ENCODE measurements at places on chromosomes 13 and 19.

DNA sequence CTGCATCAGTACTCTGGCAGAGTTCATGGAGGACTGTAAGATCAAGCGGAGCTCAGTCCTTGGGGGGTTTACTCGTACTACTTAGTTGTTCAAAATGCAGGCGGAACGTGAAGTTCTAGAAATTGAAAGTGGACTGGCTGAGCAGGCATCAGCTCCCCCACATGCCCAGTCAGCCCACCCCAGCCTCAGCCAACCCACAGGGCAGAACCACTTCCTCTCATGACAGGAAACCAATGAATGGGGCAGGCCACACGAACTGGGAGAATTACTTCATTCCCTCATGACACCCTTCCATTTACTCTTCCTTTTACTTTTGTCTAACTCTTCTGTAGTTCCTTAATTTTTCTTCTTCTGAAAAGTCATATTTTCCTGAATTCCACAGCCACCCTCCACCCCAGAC lies 71.9 kb downstream of the FLT1 start:
- no peak for DNase-seq

DNA sequence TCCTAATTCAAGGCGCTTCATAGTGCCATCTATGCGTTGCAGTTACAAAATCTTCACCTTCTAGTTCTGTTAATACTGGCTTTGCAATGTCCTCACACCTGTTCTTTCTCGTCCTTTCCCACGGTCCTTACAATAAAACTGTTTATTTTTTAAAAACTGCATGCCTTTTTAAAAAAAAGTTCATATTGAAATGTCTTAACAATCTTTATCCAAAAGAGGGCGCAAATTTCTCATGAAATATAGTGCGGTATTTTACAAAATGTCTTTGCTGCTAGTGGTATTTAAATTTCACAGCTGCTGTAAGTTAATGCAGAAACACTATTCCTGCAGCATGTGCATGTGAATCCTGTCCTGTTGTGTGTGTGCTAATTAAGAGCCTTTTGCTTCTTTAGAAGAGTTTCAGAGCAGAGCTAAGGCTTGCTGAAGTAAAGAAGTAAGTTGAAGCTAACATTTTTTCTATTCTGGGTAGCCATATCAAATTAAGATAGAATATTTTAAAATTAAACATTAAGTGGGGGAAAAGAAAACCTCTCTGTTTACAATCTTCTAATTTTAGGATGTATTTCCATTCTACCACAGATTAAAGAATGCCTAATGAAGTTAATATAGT lies 15.8 kb upstream of the CLDN10 start:
- no peak for DNase-seq

DNA sequence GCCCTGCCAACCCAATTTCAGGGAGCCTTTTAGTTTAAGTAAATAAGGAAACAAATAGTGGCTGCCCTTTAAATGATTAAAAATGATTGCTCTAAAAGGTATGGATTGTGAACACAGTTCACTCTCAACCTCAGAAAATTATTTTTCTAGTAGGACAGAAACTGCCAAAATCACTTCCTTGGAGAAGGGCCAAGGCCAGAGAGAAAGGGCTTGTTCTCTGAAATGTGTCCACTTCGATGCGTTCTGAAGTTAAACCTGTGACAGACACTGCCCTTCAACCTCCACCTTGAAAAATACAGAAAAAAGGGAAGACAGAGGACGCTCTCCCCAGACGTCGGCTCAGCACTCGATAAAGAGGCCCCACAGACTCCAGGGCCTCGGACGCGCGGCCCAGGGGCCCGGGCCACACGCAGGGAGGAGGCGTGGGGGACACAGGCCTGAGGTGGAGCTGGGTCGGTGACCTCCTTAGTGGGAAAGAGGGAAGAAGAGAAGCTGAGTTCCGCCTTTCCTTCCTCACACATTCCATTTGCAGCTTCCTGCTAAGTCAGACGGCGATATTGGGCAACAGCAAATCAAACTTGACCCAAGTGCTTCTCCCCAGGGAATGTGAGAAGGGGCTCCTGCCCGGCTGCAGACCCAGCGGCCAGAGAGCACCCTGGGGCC lies 63.6 kb downstream of the RASA3 start:
- no peak for DNase-seq

DNA sequence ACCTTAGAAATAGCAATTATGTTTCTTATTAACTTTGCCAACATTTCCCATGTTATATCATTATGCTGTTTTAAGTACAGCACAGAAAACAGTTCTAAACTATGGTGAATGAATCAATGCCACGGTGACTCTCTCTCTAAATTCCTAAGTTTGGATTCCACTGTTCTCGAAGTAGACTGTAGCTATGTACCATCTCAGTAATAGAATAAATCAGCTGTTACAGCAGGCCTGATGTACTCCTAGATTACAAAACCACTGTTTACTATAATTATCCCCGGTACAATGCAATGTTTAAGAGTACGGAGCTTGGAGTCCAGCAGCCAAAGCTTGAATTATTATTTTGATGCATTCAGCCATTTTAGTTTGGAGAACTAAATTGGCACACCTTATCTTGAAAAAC lies 476.3 kb upstream of the SLITRK1 start:
- DNase-seq, result no peak

DNA sequence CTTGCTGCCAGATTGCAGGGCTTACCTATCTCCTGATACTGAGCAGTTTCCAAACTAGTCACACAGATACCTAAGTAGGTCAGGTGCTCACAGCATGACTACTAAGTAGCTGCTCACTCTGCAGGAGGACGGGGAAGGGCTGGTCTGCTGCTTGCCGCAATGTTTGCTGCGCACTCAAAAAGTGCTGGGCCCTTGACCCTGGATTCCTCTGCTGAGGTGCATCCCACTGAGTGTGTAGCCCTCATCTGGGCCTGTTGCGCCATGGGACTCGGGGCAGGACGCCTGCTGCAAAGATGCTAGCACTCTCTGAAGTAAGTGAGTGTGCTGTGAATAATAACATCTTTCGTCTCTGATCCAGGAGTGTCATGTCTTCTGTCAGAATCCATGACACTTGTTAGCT lies 59.2 kb upstream of the MEDAG start:
- DNase-seq, result no peak

GRCh38 chr13:47955836-47956235 lies 45.2 kb downstream of the SUCLA2 start:
- no peak for DNase-seq

- DNase-seq, result no peak
Observed at GRCh38 chr13:74306496-74306895, 172.3 kb upstream of the KLF12 start.

Measured in stimulated activated CD4-positive, alpha-beta T cell treated with anti-CD3 and anti-CD28 coated beads, Interleukin-1b, Interleukin-23, amount 100 ng/mL, for 24 hours (primary cell).